ENCODE measurements at places on chromosomes 3 and 15.

DNA sequence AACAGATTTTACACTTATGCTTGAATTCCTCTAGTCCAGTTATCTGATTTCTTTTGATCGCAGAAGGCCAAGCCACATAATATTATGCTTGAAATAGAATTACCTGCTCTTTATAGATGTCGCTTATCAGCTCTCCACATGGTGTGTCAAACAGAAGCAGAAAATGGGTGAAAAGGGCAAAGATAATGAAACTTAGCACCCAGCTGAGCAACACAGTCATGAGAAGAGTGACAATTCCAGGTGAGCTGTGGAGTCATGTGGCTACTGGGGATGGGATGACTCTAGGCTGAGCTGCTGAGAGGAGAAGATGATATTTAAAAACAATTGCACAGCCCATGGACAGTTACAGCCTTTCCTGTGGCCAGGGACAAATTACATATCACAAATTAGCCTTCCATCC lies 398.7 kb upstream of the PDZRN3 start:
- DNase-seq: no peak

GRCh38 chr3:4235690-4236089 lies 67.5 kb upstream of the SETMAR start:
- DNase-seq: no peak

DNA sequence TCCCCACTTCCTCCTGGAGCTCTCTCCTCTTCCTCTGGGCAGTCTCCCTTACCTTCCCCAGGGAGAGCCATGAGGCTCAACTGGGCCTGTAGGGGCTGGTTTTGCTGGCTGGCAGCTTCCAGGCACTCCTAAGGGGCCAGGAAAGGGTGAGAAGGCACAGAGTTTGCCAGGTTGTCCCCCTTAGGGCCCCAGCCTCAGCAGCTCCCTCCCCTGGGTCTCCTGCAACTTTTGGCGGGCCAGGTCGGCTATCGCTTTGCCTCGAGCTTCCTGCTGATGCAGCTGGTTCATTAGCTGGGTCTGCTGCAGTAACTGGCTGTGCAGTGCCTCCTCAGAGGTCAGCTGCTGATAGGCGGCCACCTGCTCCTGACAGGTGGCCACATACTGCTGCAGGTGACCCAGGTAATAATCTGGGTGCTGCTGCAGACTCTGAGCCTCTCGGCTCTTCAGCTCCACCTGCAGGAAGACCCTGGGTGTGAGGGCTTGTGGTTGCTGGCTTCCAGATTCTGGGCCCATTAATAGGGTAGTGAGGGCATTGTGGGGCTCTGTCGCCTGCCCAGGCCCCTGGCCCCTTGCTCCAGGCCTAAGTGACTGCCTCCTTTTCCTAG lies 29.7 kb upstream of the OR4F6 start:
- no peak for DNase-seq

GRCh38 chr3:31369637-31370379 lies 162.9 kb upstream of the STT3B start:
- DNase-seq: no peak

GRCh38 chr3:113783463-113783862 lies 36.6 kb downstream of the ATP6V1A start:
- DNase-seq: no peak

- no peak for DNase-seq
Observed at GRCh38 chr3:98733053-98733811, 29.9 kb upstream of the ST3GAL6 start.

- no peak for DNase-seq
Observed at GRCh38 chr15:22933641-22934061, 46.5 kb downstream of the CYFIP1 start.

- DNase-seq: no peak
Observed at GRCh38 chr3:51311055-51311454, 74.0 kb upstream of the MANF start.

All from activated T-helper 1 cell treated with Interleukin-2 at 50 U/mL for 16 hours (primary cell).